ENCODE measurements at places on chromosomes 7 and 10.

DNA sequence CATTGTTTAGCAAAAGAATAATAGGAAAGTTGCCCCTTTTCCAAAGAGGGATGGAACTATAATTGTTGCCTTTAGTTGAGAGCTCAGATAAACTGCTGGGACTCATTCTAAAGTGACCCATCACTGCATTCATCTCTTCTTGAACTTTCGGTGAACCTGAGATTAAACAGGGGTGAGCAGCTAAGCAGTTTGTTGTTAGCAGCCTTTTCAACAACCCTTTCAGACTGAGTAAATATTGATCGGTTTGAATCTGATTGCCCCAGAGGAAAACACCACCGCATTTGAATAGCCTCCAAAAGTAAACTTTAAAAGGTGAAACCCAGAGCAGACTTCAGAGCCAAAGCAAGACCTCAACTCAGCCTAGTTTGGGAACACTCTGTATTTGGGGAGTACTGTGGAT is 4.7 kb downstream of the HOXA1 start:
- no peak for DNase-seq

DNA sequence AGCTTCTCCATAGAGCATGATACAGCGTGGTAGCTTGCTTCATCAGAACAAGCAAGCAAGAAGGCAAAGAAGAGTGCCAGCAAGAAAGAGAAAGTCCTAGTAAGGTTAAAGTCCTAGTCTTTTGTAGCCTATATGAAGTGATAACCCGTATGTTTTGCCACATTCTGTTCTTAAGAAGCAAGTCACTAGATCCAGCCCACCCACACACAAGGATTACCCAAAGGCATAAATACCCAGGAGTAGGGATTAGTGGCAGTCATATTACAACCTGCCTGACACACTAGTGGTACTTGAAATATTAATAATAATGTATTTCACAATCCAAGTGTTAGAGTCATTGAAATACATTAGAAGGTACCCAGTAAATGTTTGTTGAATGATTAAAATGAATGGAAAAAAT is 285.5 kb downstream of the HPSE2 start:
- no peak for DNase-seq

DNA sequence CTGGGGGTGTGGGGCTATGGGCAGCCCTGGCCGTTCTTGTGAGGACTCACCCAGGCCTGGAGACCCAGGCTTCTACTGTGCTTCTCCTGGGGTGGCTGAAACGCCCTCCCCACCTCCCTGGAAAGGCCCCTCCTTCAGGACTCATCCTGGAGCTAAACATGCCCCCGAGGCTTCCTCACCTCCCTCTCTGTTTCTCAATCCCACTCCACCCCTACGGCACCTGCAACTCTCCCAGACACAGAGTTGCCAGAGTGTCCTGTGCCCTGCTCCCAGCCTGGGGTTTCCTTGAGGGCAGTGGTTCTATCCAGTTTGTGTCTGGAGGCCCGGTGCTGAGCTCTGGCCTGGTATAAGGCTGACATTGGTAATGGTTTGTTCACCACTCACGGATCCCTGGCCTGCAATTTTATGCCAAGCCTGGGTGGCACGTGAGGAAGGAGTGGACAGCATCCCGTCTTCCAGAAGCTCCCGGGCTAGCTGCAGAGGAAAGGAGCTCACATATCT is 68.0 kb downstream of the GRID1 start:
- no peak for DNase-seq

GRCh38 chr10:30481603-30482002 is 47.6 kb downstream of the MAP3K8 start:
- DNase-seq, result no peak

GRCh38 chr10:118522791-118523498 is 72.5 kb downstream of the PRLHR start:
- DNase-seq, result no peak

Data from D341Med (cell line).